ENCODE measurements at places on chromosomes 5 and 9.

DNA sequence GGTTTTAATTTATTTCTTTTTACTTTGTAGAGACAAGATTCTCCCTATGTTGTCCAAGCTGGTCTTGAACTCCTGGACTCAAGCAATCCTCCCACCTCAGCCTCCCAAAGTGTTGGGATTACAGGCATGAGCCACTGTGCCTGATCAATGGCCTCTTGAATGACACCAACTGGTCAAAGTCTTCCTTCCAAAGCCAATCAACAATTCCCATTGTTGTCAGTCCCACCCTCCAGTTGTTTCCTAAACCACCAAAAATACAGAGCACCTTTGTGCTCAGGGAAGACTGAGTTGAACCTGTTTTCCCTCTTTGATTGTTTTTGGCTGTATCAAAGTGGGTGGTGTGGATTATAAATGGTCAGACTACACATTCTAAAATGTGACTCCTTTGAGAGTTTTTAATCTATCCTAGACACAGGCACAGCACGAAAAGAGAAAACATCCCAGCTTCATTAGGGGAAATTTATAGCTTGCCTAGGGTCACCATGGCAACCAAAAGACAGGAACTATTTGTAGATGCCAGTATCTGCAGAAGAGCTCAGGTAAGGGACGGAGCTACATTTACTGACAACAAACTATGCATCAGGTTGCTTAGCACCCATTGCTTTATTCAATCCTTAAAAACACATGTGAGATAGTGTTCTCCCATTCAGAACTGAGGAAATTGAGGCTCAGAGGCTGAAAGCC lies 27.6 kb upstream of the ATP6V1G1 start:
- no peak for DNase-seq

GRCh38 chr9:71895955-71896354 lies 15.0 kb downstream of the ABHD17B start:
- no peak for DNase-seq

- DNase-seq: no peak
Observed at GRCh38 chr9:89021154-89021803, 30.0 kb downstream of the S1PR3 start.

- no peak for DNase-seq
Observed at GRCh38 chr5:40736103-40736875, 19.5 kb downstream of the TTC33 start.

- DNase-seq: no peak
Observed at GRCh38 chr5:173764332-173765028, 123.7 kb upstream of the CPEB4 start.

GRCh38 chr9:93206576-93207155 lies 22.7 kb downstream of the WNK2 start:
- DNase-seq: no peak

DNA sequence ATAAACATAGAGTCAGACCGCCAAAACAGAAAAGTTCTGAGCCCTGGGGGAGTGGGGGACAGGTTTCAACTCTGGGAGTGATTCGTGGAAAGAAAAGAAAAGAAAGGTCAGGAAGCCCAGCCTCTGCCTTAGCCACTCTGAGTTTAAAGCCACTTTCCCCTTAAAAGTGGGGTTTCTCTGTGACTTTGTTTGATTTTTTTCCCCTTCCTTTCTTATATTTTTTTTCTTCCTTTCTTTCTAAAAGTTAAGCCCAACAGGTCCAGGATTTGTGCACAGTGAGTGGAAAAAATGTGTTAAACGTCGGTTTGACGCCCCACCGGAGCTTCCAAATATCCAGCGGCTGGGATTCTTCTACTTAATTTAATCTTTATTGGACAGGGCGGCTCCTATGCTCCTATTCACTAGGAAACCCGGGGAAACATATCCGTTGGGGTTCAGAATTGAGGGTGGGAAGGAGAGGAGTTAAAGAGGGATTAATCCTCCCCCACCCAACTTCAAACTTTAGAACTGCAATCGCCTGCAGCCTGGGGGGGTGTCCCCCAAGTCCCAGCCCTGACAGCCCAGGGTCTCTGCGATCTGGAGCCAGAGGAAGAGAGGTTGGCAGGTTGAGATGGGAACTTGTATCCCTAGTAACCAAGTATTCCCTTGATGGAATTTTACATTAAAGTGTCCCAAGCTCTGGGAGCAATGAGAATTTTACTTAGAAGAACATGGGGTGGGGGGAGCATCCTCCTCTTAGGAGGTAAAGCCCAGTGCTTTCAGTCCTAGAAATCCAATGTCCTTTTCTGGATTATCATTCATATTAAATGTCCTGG lies 6.3 kb downstream of the NR2F1-AS1 start:
- no peak for DNase-seq

DNA sequence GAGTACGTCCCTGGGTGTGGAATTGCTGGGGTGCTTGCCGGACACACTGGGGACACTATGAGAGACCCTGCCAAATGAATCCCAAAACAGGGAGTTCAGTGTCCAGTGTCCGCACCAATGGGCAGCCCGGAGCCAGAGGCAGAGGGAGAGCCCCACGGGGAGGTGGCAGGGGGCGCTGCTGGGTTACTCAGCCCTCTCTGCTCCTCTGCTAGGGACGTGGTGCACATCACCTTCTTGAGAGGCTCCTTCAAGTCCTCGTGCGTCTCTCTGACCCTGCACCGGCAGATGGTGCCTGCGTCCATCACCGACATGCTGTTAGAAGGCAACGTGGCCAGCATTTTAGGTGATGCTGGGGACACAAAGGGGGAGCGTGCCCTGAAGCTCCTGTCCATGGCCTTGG lies 20.8 kb downstream of the STKLD1 start:
- DNase-seq: no peak

- DNase-seq: no peak
Observed at GRCh38 chr9:116156621-116157314, 3.2 kb downstream of the PAPPA start.

GRCh38 chr9:27338527-27338903 lies 41.6 kb upstream of the EQTN start:
- no peak for DNase-seq

DNA sequence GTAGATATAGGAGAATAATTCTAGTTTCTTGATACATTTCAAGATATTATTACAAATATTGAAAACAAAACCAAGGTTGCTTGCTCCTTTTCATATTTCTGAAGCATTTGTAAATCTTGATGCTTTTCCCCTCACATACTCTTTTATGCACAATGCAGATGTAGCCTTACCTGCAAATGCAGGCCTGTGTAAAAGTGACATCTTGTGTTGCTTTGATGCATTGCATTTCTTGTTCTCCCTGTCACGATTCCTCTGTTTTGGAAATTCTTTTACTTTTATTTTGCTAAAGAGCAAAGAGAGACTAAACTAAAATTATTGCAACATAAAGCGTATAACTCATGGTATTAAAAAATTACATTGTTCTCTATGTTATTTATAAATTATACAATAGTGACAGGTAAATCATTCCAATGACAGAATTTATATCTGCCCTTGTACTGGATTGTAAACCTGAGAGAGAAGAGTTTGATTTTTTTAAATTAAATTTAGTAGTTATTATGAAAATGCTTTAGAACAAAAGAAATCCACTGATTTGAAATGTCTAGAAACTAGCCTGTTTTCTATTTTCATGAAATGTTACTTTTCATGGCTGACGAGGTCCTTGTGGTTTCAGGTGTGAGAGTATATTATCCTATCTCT lies 970.0 kb downstream of the MAT2B start:
- DNase-seq: no peak

DNA sequence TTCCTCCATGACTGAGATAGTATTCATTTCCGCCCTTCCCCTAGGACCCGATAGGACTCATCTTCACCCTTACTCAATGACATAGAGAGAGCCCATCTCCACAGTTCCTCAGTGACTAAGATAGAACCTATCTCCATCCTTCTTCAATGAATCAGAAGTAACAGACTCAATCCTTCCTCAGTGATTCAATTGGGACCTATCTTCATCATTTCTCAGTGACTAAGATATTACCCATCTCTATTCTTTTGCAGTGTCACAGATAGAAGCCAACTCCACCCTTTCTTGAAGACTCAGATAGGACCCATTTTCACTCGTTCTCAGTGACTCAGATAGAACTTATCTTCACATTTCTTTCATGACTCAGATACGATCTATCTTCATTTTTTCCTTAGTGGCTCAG lies 164.6 kb downstream of the FBXO4 start:
- DNase-seq: no peak

- no peak for DNase-seq
Observed at GRCh38 chr5:4207486-4207885, 611.9 kb downstream of the IRX1 start.

- DNase-seq: no peak
Observed at GRCh38 chr5:2003206-2003605, 120.5 kb upstream of the IRX4 start.

DNA sequence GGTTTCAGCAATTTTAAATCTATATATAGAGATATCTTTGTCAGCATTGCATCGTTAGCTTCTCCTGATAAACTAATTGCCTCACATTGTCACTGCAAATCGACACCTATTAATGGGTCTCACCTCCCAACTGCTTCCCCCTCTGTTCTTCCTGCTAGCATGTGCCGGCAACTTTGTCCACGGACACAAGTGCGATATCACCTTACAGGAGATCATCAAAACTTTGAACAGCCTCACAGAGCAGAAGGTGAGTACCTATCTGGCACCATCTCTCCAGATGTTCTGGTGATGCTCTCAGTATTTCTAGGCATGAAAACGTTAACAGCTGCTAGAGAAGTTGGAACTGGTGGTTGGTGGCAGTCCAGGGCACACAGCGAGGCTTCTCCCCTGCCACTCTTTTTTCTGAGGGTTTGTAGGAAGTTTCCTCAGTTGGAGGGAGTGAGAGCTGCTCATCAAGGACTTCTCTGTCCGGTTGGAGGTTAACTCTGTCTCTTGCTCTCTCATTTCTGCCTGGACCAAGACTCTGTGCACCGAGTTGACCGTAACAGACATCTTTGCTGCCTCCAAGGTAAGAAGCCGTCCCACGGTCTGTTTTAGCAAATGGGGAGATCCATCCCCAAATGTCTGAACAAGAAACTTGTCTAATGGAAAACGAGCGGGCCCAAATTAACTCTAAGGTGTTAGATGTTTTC lies at the start of gene IL4:
TSS of gene IL4 (plus strand) at position 51 of the 692 bp plus-strand sequence. CDS start at position 113, 62 bp downstream.
- DNase-seq: no peak

DNA sequence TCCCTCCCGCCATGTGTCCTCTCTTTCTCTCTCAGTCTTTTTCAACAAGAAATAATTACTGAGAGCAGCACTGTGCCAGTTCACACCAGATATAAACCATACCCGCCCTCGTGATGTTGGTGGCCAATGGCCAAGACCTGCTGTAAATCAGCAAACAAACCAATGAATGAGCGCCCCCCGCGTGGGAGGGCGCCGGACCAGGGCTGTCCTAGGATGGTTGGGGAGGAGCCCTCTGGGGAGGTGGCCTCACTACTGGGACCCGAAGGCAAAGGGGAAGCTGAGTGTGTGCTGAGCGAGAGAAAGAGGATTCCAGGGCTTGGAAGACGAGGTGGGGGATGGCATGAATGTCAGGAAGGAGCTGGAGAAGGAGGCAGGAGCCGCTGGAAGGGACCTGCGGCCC lies 51.2 kb upstream of the BARHL1 start:
- no peak for DNase-seq

DNA sequence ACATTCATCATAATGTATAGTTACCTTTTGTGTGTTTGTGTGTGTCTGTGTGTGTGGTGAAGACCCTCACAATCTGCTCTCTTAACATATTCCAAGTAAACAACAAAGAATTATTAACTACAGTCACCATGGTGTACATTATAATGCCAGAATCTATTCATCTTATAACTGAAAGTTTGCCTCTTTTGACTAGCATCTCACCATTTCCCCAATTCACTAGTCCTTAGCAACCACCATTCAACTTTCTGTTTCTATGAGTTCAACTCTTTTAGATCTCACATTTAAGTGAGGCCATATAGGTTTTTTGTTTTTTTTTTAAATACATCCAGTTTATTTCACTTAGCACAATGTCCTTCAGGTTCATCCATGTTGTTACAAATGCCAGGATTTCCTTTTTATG lies 83.6 kb downstream of the SMC2 start:
- no peak for DNase-seq
